ENCODE measurements at places on chromosomes 7 and 10. TPM values are rescaled to one million over a fixed set of nuclear protein-coding genes. Genes with fewer than 3 reads are reported as not detected.

ABCB1 gene
- total RNA-seq, result 4.3 TPM

TRIL gene
- total RNA-seq, result 6.4 TPM

- peaks cover 19% of the 10 kb centered on the region for H3K4me1 ChIP-seq
- no peaks in the 10 kb centered on the region for H3K27me3 ChIP-seq
- H3K36me3 ChIP-seq, result peaks cover 34% of the 10 kb centered on the region
- DNase-seq, result peak; percentile 25
- no peak overlapping the region for H3K27ac ChIP-seq
These were observed 3.7 kb upstream of the PRKAR1B start for GRCh38 chr7:730501-731439.

- H3K4me1 ChIP-seq, result peaks cover 12% of the 10 kb centered on the region
- H3K27ac ChIP-seq, result no peak overlapping the region
- DNase-seq, result no peak
- H3K4me3 ChIP-seq, result no peak overlapping the region
These were observed 48.1 kb downstream of the PDLIM1 start for GRCh38 chr10:95242581-95243317.
